ENCODE measurements at places on chromosomes 1 and 21.

DNA sequence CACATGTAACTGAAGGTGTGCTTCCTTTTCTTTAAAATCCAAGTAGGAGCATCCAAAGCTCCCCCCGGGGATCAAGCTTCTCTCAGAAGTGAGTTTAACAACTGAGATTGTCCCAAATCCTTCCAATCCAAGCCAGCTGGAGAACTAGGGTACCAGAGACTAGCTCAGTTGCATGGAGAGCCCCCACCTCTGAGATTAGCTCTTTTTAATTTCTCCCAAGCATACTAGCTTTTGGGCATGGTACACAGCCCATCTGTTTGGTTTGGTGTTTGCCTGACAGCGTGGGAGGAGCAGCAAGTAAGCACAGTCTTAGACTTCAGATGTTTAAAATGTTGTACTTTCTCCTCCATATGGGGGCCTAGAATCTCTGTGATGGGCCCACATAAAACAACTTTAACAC lies 142.8 kb downstream of the ASTN1 start:
- DNase-seq, result no peak

DNA sequence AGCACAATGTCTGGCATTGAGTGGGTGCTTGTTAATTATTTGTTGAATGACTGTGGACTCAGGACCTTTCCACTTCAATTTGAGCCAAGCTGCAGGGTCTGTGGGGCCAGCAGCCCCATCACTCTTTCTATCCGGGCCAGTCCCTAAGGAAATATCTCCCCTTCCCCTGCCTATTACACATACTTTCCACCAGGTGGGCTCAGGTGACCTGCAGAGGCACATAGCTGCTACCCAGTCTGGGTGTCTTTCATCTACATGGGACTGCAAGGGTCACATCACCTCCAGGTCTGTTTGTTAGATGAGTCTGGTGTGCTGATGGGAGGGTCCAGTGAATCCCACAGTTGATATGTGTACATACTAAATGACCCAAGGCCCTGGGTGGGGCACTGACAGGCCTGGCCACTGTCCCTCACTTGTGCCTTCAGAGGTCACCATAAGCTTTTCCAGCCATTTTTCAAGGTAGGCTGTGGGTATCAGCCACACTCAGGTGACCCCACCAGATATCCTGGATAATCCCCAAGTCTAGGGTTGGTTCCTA lies 59.5 kb upstream of the KDM4A start:
- DNase-seq, result no peak

- no peak for DNase-seq
Measured at GRCh38 chr1:202361701-202362100, 13.2 kb downstream of the PPP1R12B start.

DNA sequence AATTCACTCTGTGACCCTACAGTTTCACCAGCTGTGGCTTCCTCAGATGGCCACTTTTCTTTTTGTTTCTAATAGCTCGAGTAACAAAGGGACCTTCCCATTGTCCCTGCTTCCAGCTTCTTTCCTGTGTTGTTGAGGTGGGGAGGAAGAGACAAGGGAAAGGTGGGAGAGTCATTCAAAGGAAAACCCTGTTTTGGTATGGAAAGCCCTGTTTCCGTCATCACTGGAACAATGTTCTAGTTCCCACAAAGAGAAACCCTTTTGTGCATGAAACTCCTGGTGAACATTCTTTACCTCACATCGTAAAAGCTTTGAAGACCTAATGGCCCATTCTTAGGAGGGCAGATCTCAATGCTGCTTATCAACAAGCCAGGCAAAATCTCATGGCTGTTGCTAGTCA lies 62.2 kb downstream of the ABCA4 start:
- no peak for DNase-seq

- no peak for DNase-seq
Measured at GRCh38 chr1:11053758-11054137, 6.1 kb downstream of the SRM start.

DNA sequence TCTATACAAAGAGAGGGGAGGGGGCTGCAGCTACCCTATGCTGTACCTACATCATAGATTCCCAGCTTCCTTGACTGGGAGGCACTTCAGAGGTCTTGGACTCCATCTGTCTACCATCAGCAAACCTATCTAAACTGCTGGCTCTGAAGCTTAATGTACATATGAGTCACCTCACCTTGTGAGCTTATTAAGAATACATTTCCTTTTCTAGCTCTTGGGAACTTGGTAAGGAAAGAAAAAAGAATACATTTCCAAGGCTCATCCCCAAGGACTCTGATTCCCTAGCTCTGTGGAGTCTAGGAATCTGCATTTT lies 50.0 kb upstream of the PRELP start:
- no peak for DNase-seq

GRCh38 chr1:170661646-170662411 lies 2.1 kb upstream of the PRRX1 start:
- DNase-seq, result no peak

GRCh38 chr1:163656095-163656759 lies 334.5 kb downstream of the NUF2 start:
- DNase-seq, result no peak

DNA sequence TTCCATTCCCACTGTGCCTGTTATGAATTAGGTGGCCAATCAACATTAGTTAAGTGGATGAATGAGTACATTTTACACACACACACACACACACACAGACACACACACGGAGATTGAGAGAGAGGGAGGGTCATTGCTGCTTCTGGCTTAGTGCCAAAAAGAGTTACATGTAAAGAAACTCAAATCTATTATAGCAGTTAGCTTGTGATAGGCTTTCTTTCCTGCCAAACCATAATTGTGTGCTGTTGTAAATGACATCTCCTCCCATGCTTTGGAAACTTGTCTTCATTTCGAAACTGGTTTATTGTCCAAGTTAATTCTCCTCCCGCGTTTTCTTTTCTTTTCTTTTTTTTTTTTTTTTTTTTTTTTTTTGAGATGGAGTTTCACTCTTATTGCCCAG lies 1.4 kb upstream of the MT1HL1 start:
- no peak for DNase-seq

- DNase-seq, result no peak
Measured at GRCh38 chr21:37792046-37792445, 124.2 kb downstream of the KCNJ6 start.

- DNase-seq, result no peak
Measured at GRCh38 chr1:215905493-215906115, 338.5 kb downstream of the KCTD3 start.

GRCh38 chr1:35598895-35599294 lies 25.8 kb downstream of the TFAP2E start:
- no peak for DNase-seq

- no peak for DNase-seq
Measured at GRCh38 chr1:100952104-100952745, 56.3 kb downstream of the SLC30A7 start.

DNA sequence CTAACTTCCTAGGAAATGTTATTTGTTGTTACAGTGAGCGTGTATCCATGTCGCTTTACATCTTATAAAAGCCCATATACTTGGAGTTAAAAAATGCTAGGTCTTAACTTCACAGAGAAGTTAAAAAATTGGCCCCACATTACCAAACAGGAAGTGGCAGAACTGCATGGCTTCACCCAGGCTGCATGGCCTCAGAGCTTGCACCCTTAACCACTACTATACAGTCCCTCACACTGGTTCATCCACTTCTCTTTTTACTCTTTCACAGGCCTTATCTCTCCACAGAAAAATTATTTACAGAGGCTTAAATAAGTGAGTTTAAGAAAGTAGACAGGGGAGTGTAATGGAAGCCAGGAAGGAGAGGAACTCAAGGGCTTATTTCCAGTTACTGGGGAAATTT lies 402.5 kb downstream of the HHAT start:
- no peak for DNase-seq

DNA sequence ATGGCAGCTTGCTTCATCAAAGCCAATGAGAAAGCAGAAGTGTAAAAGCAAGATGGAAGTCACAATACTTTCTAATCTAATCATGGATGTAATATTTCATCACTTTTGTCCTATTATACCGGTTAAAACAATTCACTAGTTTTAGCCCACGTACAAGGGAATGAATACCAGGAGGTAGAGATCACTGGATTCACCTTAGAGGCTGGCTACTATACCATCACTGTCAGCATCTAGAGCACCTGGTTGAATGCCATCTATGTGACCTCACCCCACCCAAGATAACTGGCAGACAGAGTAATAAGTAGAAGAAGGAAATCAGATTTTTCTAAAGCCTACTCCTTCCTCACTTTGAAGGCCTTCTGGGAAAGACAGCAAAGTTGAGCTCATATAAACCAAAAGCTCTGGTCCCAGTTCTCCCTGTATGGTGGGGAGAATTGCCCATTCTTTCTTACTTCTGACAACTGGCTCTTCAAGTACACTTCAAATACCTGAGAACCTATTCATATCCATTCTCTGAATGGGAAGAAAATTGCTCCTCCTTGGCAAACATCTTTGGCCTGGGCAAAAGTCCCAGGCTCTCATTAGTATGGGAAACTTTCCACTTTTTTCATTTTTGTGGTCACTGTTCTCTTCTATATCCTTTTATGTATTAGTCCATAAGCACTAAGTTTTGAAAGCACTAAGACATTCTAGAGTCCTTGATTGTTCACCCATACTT lies 24.8 kb downstream of the HSD3B1 start:
- no peak for DNase-seq

DNA sequence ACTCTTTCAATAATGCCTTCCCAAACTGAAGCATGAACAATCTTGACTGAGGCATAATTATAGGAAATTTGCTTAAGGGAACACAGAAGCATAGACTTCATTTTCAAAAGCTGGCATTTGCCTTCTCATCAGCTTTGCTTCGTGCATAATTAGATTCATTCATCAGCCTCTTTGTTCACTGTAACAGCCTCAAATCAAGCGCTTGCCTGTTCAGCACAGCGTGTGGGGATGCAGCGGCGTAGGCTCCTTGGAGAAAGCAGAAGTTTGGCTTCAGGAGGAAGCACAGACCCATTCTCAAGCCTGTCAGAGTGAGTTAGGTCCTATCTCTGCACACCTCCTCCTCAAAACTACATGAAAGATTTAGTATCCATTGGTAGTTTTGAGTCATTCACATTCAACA lies 246.4 kb upstream of the MAP1LC3C start:
- no peak for DNase-seq

DNA sequence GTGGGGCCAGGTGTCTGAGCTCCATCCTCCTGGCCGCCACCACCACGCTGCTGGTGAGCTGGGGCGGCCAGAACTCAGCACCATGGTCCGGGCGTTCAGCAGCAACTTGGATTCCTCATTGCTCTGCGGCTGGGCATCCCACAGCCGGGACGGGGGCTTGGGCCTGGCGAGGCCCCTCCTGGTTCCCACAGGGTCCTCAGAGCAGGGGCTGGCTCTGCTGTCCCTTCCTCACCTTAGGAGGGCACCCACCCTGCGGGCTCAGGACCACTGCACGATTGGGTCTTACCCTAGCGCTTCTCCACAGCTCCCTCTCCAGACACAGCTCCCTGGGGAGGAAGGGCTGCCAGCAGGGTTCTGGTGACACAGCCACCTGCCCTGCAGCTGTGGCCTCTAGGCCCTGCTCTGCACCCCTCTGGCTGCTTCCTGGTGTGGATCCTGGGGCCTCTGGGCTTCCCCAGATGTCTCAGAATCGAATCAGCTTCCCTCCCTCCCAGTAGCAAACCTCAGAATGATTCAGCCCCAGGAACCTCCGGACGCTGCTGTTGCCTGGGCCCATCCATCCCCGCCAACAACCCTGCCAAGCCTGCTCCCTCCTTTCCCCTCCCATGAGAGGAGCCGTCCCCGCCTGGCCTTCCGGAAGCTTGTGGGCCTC lies 25.0 kb downstream of the CRYAA start:
- DNase-seq, result no peak

GRCh38 chr1:235864469-235864868 lies 2.2 kb downstream of the LYST start:
- DNase-seq, result no peak

DNA sequence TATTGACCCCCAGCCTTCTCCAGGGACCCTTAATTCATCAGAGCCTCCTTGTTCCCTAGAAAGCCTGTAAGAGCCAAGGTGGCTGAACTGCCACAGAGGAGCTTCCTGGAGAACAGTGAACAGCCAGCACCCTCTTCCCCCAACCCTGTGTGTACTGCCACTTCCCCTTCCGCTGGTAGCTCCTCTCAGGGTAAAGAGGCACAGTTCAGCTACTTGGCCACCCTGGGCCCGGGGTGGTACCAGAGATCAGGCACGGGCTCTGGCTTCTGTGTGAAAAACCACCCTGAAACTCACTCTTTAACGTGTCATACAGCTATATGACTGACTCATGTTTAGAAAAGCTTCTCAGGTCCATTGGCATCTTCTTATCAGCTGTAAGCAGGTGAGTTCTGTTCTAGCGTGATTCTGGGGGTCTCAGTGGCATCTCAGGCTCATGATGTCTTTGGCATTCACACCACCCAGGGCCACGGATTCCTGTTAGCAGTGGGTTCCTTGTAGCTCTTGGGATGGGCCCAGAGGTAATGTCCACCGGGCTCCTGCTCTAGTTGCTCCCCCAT lies 22.4 kb downstream of the ARMH1 start:
- DNase-seq, result no peak

GRCh38 chr1:116231752-116232151 lies 120.6 kb downstream of the MAB21L3 start:
- DNase-seq, result no peak

DNA sequence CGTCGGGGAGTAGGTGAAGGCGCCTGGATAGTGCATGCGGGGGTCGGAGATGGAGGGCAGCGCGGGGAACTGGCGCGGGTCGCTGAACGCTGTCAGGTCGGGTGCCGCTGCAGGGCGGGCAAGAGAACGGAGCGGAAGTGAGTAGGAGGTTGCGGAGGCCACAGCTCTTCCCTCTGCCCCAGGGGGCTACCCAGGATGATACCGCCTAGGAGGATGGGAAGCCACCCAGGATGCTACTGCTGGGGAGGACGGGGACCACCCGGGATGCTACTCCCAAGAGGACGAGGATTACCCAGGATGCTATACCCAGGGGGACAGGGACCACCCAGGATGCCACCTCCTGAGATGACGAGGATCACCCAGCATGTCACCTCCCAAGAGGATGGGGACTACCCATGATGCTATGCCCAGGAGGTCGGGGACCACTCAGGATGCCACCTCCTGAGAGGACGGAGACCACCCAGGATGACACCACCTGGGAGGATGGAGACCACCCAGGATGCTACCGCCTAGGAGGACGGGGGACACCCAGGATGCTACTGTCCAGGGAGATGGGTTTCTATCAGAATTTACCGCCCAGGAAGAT lies 123.8 kb downstream of the CLIC6 start:
- DNase-seq, result no peak
